ENCODE measurements at places on chromosomes 5 and 9.

DNA sequence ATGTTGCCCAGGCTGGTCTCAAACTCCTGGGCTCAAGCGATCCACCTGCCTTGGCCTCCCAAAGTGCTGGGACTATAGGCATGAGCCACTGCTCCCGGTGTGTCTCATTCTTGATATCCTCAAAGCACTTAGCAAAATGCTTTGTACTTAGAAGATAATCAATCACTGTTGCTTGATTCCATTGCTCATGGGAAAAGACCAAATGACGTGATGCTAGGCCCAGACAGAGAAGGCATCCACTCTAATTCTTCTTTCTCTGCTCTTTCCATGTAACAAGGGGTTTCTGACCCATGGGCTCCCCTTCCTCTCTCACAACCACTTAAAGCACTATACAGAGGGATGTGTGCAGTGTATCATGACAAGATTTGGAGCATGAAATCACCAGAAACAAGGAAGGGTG, 83.0 kb downstream of the APBA1 start:
- DNase-seq = no peak

DNA sequence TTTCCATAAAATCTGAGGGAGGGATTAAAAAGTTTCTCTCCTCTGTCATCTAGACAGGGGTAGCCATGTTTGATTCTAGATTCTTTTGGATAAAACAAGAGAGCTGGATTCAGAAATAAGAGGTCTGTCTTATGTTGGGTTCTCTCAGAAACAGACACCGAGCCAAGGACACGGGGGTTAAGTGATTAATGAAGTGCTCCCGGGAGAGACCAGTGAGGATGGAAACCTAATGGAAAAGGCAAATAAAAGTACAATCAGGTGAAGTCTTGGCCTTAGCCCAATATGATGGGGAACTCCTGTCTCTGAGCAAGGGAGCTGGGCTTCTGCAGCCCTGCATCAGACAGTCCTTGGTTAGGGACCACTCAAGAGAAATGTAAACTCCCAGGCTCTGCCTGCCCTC, 308.8 kb upstream of the PANK3 start:
- DNase-seq = no peak

GRCh38 chr5:57437976-57438805, 44.4 kb downstream of the ACTBL2 start:
- DNase-seq = no peak

DNA sequence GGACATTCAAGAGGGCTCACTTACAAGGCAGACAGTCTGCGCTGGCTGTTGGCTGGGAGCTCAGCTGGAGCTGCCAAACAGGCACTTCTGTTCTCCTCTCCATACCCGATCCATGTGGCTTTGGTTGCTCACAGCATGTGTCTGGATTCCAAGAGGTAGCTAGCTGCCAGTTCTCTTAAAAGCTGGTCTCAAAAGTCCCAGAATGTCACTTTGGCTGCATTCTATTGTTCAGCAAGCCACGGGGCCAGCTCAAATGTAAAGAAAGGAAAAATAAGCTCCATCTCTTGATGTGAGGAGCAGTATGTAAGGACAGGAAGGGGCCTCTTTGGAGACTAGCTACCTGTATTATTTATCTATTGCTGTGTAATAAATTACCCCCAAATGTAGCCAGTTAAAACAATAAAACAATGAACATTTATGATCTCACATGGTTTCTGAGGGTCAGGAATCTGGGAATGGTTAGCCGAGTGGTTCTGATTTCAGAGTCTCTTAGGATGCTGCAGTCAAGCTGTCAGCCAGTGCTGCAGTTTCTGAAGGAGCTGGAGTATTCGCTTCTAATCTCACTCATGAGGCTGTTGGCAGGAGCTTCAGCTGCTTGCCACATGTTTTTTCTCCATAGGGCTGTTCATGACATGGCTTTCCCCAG, 112.7 kb upstream of the CLINT1 start:
- DNase-seq = no peak

- no peak for DNase-seq
Measured at GRCh38 chr9:27645161-27645840, 72.0 kb upstream of the C9orf72 start.

- no peak for DNase-seq
Measured at GRCh38 chr5:91020065-91020800, 362.9 kb downstream of the ARRDC3 start.

GRCh38 chr9:90948156-90948555, 146.5 kb downstream of the SYK start:
- DNase-seq = peak; percentile 24

- no peak for DNase-seq
Measured at GRCh38 chr5:199197-199949, 8.1 kb downstream of the LRRC14B start.

GRCh38 chr5:32839106-32839505, 128.0 kb downstream of the NPR3 start:
- DNase-seq = no peak

GRCh38 chr9:71984403-71984802, 73.0 kb downstream of the C9orf85 start:
- DNase-seq = peak; percentile 46

DNA sequence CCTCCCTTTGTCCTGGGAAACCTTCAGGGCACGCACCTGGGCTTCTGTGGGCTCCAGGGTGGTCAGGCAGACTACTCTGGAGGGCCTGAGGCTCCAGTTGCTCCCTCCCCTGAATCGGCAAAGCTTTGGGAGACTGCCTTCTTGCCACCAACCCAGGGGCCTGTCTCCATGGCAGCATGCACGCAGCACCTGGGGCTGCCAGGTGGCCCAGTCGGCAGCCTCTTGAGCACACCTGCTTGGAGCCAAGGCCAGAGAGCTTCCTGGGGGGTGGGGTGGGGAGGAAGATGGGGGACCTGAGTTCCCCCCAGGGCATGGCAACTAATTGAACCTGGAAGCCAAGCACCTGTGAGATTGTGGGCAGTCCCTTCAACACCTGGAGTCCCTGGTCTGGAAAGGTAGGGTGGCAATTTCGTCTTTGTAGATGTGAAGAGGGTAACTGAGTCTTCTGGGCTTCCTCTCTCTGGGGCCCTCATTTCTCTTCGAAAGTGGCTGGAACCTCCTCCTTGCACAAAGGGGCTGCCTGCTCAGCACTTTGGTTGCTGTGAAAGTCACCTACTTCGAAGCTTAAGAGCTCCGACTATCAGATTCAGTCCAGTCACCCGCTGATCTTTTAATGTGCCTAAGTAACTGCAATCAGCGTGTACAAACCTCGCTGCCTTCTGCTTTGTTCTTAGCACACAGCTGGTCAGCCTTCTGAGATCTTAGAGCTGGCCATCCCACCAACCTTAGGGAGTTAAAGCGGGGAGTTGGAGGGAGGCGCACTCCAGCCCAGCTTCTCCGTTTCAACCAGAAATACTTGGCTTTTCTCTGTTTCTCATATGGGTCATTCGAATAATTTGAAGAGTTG, 4.0 kb downstream of the RNF183 start:
- no peak for DNase-seq

- DNase-seq = no peak
Measured at GRCh38 chr5:89842531-89842930, 567.0 kb downstream of the CETN3 start.

GRCh38 chr9:112132356-112132755, 42.7 kb downstream of the SUSD1 start:
- DNase-seq = no peak

GRCh38 chr9:71632776-71633175, 135.5 kb downstream of the CEMIP2 start:
- DNase-seq = no peak

- no peak for DNase-seq
Measured at GRCh38 chr9:107898761-107899160, 409.2 kb upstream of the KLF4 start.

DNA sequence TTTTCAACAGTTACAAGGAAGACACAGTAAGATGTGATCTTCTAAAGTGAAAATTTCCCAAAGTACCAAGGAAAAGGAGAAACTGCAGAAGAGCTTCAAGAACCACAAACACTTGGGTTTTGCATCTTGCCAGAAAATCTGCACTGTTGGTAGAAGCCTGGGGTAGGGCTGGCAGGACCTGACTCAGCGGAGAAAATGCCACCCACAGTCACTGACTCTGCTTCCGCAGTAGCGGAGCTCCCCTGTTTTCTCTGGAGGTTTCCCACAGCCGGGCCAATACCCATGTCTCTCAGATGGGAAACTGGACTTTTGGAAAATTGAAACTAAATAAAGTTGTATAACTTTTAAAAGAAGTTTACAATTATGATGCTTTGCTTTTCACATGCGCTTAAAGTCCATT, 104.2 kb downstream of the MEF2C start:
- no peak for DNase-seq

GRCh38 chr5:172438319-172438668, 16.0 kb downstream of the SH3PXD2B start:
- no peak for DNase-seq

GRCh38 chr9:103789686-103790085, 304.4 kb upstream of the SMC2 start:
- peak; percentile 10 for DNase-seq

DNA sequence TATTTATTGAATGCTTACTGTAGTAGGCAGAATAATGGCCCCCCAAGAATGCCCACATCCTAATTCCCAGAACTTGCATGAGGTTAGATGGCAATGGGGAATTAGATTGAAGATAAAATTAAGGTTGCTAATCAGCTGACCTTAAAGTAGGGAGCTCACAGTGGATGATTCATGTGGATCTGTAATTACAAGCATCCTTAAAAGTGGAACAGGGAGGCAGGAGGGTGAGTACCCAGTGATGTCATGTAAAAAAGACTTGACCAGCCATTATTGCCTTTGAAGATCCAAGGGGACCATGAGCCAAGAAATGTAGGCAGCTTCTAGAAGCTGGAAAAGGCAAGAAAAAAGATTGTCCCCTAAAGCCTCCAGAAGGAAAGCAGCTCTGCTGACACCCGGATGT, 71.4 kb downstream of the GABBR2 start:
- no peak for DNase-seq

DNA sequence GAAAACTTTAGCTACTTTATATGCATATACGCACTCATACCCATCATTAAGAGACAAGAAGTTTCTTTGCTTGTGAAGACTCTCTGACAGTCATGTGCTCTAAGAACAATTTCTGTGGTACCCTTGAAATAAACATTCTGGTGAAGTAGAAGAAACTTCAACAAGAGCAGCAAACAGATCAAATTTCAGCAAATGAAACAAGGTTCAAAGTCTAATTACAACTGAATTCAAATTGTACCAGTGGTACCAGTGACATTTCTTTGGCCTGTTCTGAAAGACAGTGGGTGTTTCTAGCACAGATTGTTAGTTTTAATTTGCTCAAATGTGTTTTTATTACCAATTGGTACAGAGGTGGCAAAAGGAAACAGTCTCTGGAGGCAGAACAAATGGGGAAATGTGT, 391.0 kb downstream of the CHSY3 start:
- DNase-seq = no peak

- peak; percentile 39 for DNase-seq
Measured at GRCh38 chr9:86287013-86287412, 4.7 kb upstream of the ISCA1 start.

DNA sequence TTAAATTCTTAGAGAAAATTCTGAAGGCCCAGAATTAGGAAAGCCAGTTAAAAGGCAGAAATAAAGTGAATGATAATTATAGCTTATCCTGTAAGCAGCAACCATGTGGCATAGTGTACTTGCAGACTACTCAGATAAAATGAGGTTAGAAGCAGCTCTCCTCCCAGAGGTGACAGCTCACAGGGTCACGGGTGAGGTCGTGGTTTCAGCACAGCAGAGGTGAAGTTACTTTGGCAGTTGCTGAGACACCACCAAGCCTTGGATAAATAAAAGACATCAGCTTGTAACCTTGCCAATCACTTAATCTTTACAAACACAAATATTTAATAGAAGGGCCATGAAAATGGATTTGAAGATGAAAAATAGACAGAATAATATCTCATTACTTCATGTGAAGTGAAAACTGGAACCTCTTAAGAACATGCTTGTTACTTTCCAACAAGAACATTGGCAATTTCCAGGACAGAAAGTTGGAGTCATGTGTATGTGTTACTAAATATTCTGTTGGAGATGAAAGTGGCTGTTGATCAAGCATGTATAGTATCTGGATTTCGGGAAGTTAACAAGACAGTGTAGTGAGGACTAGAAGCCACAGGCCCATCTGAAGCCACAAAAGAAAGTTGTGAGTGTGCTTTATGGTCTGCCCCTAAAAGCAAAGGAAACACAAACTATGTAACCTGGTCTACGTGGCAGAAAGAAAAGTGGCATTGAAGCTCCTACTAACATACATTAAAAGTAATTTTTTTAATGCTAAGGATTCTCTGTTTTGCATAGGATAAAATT, 134.4 kb downstream of the ERCC6L2 start:
- DNase-seq = peak; percentile 18

GRCh38 chr9:130659699-130660248, 4.6 kb upstream of the PRDM12 start:
- DNase-seq = no peak

DNA sequence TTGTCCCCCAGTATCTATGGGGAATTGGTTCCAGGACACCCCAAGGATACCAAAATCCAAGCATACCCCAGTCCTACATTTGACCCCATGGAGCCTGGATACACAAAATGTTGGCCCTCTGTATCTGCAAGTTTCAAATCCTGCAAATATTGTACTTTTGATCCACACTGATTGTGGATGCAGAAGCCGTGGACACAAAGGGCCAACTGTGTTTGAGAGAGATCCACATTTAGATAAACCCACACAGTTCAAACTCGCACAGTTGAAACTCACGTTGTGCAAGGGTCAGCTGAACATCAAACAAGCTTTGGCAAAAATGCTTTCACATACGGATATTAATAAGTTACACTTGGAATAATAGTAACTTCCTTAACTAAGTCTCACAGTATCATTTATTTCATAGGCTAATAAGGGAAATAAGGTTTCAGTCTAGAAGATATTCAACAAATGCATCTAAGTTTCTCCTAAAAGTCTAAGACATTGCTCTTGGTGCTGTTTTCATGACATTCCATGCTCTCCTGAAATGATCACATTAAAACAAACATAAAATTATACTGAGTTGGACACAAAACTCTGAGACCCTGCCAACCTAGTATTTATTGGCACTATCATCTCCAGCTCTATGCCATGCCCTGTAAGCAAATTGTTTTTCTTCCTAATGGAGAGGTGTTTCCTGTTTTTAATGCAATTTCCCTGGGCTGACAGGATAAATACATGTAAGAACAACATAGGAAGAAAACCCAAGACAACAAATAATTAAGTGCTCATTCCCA, 32.3 kb downstream of the ACTL7A start:
- DNase-seq = no peak

- no peak for DNase-seq
Measured at GRCh38 chr9:30774326-30774725, 1610.1 kb upstream of the ACO1 start.

GRCh38 chr9:110979636-110980035, 58.6 kb downstream of the LPAR1 start:
- DNase-seq = no peak

- DNase-seq = no peak
Measured at GRCh38 chr5:171371326-171371725, 16.3 kb upstream of the NPM1 start.

DNA sequence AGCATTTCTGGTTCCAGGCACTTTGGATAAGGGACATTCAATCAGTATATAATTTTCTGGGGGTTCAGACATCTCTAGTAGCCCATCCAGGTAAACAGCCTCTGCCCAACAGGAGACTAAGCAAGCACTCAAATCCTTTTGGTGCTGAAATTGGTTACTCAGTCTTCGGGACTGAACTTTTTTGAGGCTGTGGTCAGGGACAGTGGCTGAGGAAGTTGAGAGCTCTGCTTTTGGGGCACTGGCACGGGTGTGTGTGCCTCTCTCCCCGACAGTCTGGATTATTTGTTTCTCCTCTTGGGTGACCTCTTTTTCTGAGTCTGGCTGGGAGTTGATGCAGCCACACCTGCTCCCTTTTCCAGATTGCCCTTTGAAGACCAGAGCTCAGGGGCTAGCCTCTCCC, 47.6 kb downstream of the ACER2 start:
- DNase-seq = no peak

- no peak for DNase-seq
Measured at GRCh38 chr5:31738199-31738598, 99.3 kb downstream of the PDZD2 start.

All from PC-3 (cell line).